ENCODE measurements at places on chromosomes 1 and 21.

DNA sequence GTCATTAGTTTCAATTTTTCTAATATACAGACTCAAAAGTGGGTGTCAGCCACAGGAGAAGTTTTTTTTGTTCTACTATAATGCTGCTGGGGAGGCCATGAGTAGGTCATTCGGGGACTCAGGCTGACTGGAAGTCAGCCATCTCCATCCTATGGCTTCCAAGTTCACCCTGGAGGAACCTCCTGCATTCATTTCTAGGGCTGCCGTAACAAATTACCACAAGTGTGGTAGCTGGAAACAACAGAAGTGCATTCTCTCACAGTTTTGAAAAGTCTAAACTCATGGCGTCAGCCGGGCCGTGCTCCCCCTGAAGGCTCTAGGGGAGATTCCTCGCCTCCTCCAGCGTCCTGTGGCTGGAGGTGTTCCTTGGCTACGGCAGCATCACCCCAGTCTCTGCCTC is 17.7 kb downstream of the AGT start:
- DNase-seq: no peak

DNA sequence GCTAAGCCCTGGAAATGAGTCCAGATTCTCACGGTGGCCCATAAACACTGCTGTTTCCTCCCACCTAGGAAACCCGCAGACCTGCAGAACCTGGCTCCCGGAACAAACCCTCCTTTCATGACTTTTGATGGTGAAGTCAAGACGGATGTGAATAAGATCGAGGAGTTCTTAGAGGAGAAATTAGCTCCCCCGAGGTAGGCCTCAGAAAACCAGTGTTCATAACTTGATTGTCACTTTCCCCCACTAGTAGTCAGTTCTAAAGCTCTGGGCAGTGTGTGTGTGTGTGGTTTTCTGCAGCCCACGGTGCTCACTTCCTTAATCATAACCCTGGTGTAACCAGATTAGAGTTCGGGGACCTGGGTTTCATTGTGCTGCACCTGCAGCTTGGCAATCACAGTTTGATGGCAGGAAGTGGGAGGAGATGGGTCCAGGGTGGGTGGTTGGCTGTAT is 39.1 kb downstream of the CLIC6 start:
- no peak for DNase-seq

GRCh38 chr1:15089258-15089992 is 64.1 kb upstream of the TMEM51 start:
- no peak for DNase-seq

DNA sequence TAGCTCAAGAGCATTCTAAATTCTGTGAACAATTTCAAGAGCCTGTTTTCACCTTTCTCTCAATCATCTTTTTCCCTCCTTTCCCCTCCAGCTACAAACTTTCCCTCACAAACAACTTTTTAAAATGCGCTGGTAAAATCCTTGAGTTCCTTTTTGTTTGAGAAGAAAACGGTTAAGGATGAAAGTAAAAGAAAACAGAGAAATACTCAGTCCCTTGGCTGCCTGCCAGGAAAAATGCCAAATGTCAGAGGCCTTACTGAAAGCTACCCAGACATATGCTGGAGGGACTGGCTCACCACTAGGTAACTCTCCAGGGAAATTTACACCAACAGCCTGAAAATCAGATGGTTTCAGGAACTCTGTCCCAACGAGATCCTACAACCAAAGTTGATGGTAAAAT is 11.0 kb upstream of the SERBP1 start:
- no peak for DNase-seq

- DNase-seq: no peak
Measured at GRCh38 chr1:241413974-241414373, 57.0 kb upstream of the RGS7 start.

DNA sequence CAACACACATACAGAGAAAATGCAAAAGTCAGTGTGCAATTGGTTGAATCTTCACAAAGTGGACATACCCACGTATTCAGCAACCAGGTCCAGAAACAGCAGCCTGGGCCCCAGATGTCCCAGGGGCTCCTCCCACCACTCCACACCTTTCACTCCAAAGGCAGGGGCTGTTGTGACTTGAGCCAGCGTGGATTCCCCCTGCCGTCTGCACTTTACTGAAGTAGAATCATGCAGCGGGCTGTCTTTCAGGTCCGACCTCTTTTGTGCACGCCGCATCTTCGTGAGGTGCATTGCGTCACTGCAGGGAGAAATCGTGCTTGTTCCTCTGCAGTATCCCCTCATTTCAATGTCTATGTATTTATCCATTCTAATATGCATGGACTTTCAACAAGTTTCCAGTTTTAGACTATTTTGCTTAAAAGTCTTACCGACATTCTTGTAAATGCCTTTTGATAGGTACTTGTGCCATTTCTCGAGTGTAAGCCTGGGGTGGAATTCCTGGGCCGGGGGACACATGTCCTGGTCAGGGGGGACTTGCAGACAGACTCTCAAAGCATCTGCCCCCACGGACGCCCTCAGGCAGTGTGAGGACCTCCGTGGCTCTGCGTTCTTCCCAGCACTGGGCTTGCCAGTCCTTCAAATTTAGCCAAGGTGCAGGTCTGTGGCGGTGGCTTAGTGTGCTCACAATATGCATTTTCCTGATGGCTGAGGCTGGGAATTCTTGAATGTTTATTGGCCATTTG is 29.3 kb upstream of the ACTRT2 start:
- no peak for DNase-seq

GRCh38 chr1:31843506-31843905 is 27.7 kb upstream of the SPOCD1 start:
- DNase-seq: no peak

DNA sequence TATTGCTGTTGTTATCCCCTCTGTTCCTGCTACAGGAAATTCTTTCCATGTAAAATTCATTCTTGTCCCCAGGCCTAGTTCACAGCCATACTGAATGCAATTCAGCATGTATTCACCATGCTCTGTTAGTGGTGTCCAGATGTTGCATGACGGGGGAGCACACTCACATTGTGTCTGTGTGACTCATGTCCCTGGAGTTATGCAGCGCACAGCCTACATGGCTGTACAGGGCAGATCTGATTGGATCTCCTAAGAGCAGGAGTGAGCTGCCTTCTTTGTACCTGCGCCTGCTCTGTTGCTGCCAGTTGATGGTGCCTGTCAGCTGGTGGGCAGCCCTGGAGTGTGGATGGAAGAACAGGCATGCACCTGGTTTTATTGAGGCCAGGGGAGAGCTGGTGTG is 17.6 kb downstream of the HTR6 start:
- no peak for DNase-seq

- DNase-seq: no peak
Measured at GRCh38 chr1:228072658-228073043, 9.9 kb upstream of the ARF1 start.

- DNase-seq: no peak
Measured at GRCh38 chr1:221139991-221140390, 260.7 kb downstream of the HLX start.

DNA sequence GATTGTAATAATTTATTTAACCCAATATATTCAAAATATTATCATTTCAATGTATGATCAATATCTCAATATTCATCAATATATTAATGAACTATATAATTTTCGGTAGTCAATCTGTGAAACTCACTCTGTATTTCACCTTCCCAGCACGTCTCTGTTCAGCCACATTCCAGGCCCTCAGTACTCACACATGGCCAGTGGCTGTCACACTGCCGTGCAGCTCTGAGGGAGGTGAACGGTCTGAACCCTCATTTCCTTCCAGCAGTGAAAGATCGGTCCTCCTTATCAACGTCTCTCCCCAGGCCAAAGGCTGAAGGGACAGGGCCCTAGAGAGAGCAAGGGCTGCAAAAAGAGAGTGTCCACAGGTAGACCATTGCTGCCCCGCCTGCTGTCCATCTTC is 39.5 kb upstream of the ZNF124 start:
- DNase-seq: no peak

DNA sequence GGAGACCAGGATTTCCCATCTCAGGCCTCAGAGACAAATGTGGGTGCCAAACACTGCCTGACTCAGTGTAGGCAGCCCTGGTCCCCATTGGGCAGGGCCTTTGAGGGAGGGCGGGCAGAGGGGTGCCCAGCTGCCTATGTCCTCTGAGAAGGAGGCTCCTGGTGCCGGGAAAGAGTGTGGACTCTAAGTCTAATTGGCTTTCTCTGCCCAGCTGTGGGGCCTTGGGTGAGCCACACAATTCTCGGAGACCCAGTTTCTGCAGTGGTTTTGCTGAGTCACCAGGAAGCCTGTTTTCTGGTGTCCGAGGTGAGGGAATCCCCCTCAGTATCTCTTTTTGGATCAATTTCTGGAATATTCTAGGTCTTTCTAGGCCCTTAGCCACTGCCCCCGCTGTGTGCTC is 35.3 kb upstream of the ACTL8 start:
- DNase-seq: no peak

GRCh38 chr1:108075055-108075454 is 110.1 kb upstream of the VAV3 start:
- no peak for DNase-seq

DNA sequence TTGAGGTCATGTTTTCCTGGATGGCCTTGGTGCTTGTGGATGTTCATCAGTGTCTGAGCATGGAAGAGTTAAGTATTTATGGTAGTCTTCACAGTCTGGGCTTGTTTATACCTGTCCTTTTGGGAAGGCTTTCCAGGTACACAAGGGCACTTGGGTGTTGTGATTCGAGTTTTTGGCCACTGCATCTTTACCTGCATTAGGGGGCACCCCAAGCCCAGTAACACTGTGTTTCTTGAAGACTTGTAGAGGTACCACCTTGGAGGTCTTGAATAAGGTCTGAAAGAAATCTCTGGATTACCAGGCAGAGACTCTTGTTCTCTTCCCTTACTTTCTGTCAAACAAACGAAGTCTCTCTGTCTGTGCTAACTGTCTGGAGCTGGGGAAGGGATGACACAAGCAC is 34.4 kb upstream of the ROR1 start:
- DNase-seq: no peak

DNA sequence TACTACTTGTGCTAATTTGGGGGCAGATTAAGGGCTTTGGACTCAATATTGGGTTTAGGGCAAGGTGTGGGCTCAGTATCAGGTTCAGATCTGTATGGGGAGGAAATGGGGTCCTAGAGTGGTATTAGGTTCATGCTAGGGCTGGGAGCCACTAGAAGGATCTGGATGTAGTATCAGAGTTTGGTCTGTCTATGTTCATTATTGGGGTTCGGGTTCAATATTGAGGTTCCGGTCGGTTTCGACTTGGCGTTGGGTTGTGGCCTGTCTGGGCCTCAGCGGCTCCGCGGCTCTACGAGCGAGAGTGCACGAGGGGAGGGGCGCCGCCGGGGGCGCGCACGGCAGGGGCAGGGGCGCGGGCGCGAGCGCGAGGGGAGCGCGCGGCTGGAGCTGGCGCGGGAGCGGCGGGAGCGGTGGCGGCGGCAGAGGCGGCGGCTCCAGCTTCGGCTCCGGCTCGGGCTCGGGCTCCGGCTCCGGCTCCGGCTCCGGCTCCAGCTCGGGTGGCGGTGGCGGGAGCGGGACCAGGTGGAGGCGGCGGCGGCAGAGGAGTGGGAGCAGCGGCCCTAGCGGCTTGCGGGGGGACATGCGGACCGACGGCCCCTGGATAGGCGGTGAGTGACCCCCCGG is at the start of gene PTPRF:
Gene PTPRF, plus strand, starts transcription at position 401 of the 624 bp plus-strand sequence. CDS start 14,193 bp downstream, outside the sequence.
- DNase-seq: no peak

Measured in activated T-helper 9 cell treated with anti-CD3 and anti-CD28 coated beads, Interleukin-2, amount 50 U/mL, for 16 hours (primary cell).